ENCODE measurements at places on chromosomes 12 and 14.

GRCh38 chr12:25829192-25829591, 129.3 kb upstream of the RASSF8 start:
- DNase-seq: no peak

- no peak for DNase-seq
These were observed 275.7 kb downstream of the CCDC59 start for GRCh38 chr12:82082501-82082900.

DNA sequence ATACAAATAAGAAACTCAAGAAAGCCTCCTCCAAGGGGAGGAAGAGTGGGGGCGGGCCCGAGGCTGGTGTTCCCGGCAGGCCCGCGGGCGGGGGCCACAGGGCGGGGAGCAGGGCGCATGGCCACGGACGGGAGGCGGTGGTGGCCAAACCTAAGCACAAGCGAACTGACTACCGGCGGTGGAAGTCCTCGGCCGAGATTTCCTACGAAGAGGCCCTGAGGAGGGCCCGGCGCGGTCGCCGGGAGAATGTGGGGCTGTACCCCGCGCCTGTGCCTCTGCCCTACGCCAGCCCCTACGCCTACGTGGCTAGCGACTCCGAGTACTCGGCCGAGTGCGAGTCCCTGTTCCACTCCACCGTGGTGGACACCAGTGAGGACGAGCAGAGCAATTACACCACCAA, 8.7 kb downstream of the DACT1 start:
- no peak for DNase-seq

DNA sequence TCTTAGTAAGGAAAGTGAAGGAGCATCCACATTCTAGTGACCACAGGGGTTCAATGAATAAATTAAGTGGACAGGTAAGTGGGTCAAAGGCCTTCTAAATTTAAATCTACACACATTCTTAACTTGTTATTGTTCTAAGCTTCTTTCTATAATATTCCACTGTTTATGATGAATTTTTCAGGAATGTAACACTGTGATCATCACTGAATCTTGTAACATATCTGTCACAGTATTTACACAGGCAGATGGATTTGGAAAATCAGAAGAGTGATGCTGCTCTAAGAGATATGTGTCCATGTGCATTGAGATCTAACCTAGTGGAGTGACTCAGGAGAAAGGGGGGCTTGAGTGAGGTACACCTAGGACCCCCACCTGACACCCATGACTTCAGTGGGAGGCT, 115.4 kb upstream of the OVCH1 start:
- DNase-seq: no peak

GRCh38 chr12:87467936-87468335, 561.3 kb downstream of the C12orf50 start:
- no peak for DNase-seq

GRCh38 chr12:3179731-3180130, 102.6 kb downstream of the TSPAN9 start:
- no peak for DNase-seq

DNA sequence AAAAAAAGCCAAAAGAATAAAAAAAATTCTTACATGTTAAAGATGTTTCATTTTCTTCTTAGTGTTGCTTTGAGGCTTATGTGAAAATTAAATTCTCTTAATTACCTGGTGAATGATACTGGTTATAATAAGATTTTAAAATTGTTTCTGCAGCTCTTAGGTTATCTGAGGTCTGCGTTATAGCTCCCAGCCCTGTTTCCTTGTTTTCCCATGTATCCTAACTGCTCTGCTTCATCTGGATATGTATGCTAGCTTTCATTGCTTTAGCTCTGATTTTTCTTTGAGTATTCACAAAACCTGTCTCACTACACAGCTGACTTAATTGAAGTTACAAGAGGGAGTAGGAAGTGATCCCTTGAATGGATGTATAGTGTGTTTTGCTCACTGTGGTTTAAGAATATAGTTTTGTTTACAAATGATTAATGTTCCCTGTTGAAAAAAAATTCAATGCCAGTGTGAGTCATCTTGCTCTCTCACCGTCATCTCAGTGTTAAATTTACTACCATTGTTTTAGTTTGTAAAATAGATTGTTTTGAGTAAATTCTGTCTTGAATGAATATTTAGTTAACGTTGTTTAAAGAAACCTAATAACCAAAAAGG, 26.8 kb downstream of the CPSF6 start:
- DNase-seq: no peak

DNA sequence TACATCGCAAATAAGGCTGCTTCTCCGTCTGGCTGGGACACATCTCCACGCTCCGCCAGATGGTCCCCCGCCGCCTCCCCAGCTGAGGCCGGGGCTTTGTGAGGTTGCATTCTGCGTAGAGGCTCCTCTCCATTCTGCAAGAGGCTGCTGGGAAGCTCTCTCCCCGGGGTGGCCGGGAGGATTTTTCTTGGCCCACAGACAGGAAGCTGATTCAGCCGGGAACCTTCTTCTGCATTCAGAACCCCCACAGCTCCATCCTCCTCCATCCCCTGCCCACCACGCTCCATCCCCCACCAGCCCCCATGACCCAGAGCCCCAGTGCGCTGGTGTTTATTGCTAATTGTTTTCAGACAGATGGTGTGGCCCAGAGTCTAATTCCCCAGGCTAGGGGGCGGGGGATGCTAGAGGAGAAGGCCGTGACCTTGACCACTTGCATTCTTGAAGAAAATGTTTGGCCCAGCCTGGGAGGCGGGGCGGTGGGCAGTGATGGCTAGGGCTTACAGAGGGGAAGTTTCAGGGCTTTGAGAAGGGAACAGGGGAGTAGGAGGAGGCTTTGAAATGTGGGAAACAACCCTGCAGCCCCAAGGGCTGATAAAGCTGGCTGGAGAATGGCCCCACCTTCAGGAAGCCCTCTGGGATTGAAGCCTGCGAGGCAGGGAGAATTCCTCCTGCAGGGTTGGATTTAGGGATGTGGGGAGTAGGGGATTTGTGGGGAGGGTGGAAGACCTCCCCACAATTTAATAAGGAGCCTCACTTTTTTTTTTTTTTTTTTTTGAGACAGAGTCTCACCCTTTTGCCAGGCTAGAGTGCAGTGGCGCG, 88.5 kb upstream of the NCOR2 start:
- DNase-seq: peak; percentile 18

DNA sequence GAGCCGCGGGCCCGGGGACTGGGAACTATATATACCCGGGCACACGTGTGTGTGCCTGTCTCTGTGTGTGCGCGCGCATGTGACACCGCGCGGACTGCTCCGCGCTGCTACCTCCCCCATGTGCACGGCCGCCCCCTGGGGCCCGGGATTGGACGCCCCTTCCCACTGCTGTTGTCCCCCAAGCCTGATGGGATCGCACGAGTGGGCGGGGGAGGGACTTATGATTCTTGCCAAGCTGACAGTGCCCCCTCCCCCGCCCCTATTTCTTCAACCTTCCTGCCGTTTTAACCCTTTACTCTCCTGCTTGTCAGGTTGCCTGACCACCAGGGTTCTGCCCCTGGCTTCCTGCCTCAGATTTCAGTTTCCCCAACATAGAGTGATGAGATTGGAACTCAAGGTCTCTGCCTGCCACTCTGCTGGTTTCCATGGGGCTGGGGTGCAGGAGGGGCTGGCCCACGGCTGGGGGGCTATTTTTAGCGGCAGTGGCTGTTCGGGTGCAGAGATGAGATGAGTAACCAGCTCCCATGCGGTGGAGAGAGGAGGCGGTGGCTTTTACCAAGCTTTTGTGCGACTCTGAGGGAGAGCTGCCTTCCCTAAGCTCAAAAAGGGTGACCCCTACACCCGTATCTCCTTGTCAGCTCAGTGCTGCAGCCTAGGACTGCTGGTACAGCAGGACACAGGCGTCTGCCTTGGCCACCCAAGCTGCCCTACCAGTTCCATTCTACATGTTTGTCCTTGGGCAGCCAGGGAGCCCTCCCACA, at the start of gene DDN:
Gene DDN, minus strand, starts transcription at position 5 of the 761 bp plus-strand sequence. CDS start 88 bp downstream, outside the sequence.
- peak; percentile 40 for DNase-seq

DNA sequence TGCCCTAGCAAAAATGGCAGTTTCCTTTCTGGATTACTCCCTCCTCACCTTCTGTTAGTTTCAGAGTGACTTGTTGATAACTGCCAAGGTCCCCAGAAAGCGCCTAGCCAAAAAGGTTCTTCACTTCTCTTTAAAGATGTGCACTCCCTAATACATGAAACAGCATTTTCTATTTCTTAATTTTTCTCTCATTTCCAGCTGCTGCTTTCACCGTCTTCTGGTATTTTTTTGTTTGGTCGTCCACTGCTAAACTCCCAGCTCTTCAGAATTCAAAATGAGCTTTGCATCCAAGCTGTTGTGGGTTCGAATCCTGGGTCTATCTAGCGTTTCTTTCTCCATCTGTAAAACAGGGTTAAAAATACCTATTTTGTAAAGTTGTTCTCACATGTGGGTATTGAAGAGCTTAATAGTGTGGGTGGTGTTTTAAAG, 397 bp upstream of the BORCS5 start:
- DNase-seq: no peak

- no peak for DNase-seq
These were observed 28.6 kb downstream of the TDG start for GRCh38 chr12:103994235-103994634.

Measured in CD4-positive, alpha-beta T cell treated with Interferon alpha-2 for 1 hour (primary cell).